ENCODE measurements at places on chromosomes 3 and 15. TPM values are rescaled to one million over a fixed set of nuclear protein-coding genes. Genes with fewer than 3 reads are reported as not detected.

Gene SEMA5B
- 0.44 TPM for total RNA-seq

Gene ANKUB1
- total RNA-seq, result not detected

Gene EFCC1
- 6.3 TPM for total RNA-seq

Gene IDH2
- total RNA-seq, result 38.0 TPM

Gene GOLGA8O
- total RNA-seq, result not detected

Gene RETNLB
- not detected for total RNA-seq

Gene RAD51
- total RNA-seq, result not detected

- no peak for DNase-seq
Measured at GRCh38 chr15:66588537-66588936, 22.7 kb upstream of the LCTL start.

DNA sequence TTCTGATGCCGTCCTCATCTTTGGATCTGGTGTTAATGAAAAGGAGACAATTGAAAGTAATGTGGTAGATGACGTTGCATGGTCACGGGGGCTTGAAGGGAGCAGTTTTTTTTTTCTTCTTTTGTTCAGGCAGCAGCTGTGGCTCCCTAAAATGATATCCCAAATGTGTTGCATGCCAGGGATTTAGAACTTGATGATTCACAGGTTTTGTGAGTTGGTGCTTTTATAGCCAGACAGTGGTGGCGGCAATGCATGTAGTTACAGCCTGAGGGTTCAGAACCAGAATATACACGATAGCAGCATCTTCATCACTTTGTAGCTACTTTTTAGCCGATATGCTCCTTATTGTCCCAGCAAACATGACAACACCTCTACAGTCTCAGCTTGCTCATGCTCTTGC is 133.4 kb downstream of the CHST2 start:
- no peak for DNase-seq

DNA sequence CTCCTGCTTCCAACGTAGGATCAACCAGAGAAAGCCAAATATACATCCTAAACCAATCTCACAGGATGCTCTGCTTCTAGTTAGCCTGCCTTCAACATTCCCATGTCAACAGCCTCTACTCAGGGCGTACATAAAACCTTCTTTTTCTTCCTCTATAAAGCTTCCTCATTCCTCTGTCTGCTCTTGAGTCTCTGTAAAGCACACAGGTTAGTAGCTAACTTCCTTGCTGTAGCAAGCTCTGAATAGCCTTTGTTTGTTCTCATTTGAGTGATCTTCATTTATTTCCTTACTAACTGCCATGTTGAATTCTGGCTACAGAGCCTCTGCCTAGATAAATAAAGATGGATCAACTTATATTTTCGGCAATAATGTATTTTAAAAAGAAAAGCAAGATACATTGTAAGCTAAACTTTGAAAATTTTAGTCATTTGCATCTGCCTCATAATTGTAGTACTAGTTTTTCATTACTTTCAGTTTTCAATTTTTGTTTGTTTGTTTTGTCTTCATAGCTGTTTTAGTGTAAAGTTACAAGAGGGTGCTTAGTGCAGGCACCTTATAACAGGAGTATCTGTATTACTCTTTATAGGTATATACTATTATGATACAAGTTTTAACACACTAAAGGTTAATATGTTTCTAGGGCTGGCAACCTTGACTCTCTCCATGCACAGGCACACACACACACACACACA is 498.2 kb downstream of the PYDC2 start:
- DNase-seq, result no peak

DNA sequence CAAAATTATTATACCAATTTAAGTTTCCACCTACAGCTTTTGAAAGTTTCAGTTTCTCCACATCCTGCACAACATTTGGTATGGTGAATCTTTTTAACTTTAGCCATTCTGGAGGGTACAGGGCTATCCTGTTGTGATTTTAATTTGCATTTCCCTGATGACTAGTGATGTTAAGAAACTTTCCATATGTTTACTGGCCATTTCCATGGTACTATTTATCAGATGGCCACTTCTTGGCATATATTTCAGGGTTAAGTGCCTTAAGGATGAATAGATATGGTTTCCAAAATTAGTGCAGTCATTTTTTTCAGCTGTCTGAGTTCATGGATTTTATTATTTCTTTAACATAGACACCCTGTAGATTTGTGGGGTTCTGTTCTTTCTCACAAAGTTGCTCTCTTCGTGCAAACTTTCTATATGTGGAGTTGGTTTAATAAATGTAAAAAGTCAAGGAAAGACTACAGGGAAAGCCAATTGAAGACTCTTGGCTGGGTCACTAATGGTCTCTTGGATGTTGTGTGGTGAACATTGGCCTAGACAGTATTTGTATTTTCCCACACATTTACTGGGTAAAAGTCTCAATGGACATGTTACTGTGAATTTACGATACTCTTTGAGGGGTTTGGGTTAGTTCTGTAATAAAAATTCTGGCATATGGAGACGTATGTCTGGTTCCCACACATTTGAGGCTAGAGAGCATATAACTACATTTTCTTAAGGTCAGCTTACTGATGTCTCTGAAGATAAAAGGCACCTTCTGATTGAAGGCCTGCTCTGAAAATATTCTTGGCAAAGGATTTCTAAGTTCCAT is 147.5 kb upstream of the PDZRN3 start:
- DNase-seq, result no peak

GRCh38 chr3:156298938-156299337 is 178.6 kb downstream of the KCNAB1 start:
- DNase-seq, result no peak

- no peak for DNase-seq
Measured at GRCh38 chr3:33134026-33134625, 20.3 kb downstream of the CRTAP start.

GRCh38 chr15:38620851-38621594 is 56.4 kb upstream of the RASGRP1 start:
- no peak for DNase-seq

GRCh38 chr15:47780971-47781370 is 63.7 kb downstream of the SEMA6D start:
- DNase-seq, result no peak

DNA sequence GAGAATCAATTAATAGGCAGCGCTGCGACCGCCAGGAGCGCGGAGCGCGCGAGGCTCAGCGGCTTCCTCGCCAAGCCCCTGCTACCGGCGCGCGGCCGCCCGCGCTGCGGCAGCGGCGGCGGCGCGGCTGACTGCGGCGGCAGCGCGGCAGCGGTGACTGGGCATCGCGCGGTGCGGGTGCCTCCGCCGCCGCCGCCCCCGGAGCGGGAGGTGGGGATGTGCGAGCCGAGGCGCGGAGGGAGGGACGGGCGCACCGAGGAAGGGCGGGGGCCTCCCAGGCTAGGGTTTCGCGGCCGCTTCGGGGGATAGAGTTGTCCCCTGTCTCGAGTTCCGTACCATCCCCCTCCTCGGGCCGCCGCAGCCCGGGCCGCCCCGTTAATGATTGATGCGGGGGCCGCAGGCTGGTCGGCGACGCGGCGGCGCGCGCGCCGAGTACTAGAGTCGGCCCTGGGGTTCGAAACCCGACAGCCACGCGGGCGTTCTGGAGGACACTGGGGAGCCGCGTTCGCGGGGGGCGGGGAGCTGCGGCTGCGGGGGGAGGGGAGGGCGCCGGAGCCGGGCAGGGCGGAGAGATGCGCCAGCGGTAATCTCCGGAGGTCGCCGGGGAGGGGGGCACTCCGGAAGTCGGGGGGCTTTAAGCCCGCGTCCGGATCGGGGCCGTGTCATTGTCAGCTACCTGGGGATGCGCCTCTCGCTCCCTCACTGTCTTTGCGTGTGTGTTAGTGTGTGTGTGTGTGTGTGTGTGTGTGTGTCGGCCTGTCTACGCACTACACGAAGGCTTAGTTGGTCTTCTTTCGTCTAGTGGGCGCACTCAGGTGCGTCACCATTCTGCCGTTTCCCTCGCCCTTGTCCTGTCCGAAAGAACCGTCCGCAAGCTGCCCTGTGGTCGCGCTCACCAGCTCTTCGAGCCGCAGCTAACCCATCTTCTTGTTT is at the start of gene PAQR9:
Gene PAQR9 (minus strand): TSS at position 159 of the 933 bp plus-strand sequence. CDS start 338 bp downstream, outside the sequence.
- DNase-seq, result no peak

- no peak for DNase-seq
Measured at GRCh38 chr3:48500656-48501055, 3.3 kb downstream of the SHISA5 start.

- no peak for DNase-seq
Measured at GRCh38 chr15:89123181-89123525, 34.9 kb downstream of the ABHD2 start.

GRCh38 chr15:97598353-97598798 is 362.1 kb upstream of the ARRDC4 start:
- DNase-seq, result no peak

- DNase-seq, result no peak
Measured at GRCh38 chr15:31254431-31255175, 72.0 kb upstream of the KLF13 start.

DNA sequence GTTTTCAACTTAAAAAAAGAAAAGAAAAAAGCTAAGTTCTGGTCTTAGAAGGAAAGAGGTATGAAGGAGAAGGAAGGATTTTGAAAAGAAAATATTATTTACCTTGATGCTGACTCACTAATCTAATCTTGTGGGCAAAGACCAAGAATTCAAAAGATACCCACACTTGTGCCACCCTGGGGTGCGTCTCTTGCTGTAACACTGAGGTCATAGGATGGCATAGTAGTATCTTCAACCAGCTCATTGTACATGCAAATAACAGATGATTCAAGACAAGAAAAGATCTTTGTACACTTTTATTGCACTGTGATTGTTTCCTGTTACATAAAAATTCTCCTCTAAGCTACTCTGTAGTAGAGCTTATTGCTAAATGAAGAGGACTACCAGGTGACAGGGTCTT is 17.3 kb downstream of the PLS1 start:
- DNase-seq, result no peak
